ENCODE measurements at places on chromosomes 12 and 14.

- no peak for DNase-seq
Observed at GRCh38 chr12:46530373-46531056, 157.9 kb upstream of the SLC38A2 start.

GRCh38 chr14:55425091-55425490, 13.5 kb upstream of the ATG14 start:
- DNase-seq, result no peak

GRCh38 chr12:2323532-2324255, 270.9 kb downstream of the CACNA1C start:
- DNase-seq, result no peak

- no peak for DNase-seq
Observed at GRCh38 chr14:66701813-66702212, 193.9 kb downstream of the GPHN start.

DNA sequence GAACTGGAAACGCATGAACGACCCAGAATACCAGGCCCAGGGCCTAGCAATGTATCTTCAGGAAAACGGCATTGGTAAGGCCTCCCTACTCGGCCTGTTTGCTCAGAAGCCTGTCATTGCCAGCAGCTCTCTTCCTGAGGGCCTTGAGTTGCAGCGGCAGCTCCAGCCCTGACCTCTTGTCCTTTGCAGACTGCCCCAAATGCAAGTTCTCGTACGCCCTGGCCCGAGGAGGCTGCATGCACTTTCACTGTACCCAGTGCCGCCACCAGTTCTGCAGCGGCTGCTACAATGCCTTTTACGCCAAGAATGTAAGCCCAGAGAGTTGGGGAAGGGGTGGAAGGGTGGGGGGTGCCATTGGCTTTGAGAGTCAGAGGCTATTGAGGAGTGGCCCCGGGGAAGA, 3.7 kb upstream of the IRF9 start:
- no peak for DNase-seq

DNA sequence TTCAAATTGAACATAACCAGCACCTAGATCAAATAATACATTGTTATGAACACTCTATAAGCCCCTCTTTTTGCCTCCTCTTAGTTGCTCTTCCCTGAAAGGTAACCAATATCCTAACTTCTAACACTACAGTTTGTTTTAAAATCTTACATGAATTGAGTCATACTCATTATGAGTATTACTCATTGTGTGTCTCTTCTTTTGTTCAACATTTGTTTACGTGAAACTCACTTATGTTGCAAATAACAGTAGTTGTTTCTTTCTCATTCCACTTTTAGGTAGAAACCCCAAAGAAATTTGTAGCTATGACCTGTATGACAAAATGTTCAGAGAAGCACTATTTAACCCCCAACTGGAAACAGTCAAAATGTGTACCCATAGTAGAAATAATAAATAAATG, 6.6 kb downstream of the LRRC9 start:
- no peak for DNase-seq

DNA sequence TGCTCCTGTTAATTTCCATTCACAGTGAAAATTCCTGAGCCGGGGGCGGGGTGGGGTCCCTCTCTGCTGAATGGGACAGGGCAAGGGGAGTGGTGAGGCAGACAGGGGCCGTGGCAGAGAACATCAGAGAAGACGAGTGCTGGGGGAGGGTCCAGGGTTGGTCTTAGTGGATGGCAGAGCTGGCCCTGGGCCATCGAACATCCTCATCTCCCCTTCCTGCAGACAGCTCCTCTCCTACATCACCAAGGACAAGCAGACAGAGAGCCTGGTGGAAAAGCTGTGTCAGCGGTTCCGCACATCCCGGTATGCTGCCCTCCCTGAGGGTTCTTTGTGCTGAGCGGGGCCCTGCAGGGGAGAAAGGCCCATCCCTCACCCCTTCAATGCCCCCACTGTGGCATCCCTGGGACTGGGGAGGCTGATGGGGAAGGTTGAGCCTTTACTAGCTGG, 5.0 kb upstream of the GAPDH start:
- DNase-seq, result peak; percentile 76

- no peak for DNase-seq
Observed at GRCh38 chr12:12997156-12997555, 2.9 kb downstream of the HEBP1 start.

Data from Caco-2 (cell line).